ENCODE measurements at places on chromosomes 1 and 21.

DNA sequence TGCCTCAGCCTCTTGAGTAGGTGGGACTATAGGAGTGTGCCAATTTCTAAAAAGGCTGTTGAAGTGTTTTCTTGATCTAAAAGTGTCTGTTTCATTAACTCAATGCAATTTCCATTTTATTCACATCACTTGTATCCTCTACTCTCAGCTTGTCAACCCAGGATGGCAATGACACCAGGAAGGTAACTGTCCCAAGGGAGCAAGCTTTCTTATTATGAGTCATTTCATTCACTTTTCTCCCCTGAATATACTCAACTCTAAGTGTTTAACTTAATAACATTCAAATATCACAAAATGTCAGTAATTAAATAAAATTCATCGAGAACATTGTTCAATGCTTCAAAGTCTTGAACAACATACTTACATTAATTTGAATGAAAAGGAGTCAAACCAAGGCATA is 22.9 kb upstream of the GFI1 start:
- DNase-seq: no peak

GRCh38 chr1:203163891-203164635 is 11.6 kb downstream of the MYBPH start:
- no peak for DNase-seq

- no peak for DNase-seq
Observed at GRCh38 chr1:48936436-48936835, 159.7 kb upstream of the BEND5 start.

DNA sequence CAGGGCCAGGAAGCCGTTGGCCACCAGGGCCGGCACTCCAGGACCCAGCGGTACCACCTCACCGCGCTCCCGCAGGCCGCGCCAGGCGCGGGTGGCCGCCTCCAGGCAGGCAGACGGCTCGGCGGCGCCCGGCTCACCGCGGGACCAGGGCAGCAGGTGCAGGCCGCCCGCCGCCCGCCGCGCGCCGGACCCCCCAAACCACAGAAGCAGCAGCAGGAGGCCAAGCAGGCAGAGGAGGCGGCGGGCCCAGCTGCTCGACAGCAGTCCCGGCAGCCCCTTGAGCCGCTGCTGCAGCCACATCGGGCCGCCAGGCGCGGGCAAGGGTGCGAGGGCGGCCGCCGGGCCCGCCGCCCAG is 312 bp downstream of the KIAA2013 start:
- DNase-seq: no peak

GRCh38 chr1:201319631-201320030 is 36.3 kb downstream of the PKP1 start:
- no peak for DNase-seq

GRCh38 chr1:161420763-161421455 is 53.2 kb upstream of the CFAP126 start:
- DNase-seq: no peak

- DNase-seq: no peak
Observed at GRCh38 chr21:44681861-44682579, at the start of gene KRTAP12-1. KRTAP12-1 (minus strand) TSS chr21:44682163; CDS start chr21:44682123, 40 bp downstream.

- DNase-seq: no peak
Observed at GRCh38 chr1:43152866-43153265, 19.2 kb downstream of the EBNA1BP2 start.

DNA sequence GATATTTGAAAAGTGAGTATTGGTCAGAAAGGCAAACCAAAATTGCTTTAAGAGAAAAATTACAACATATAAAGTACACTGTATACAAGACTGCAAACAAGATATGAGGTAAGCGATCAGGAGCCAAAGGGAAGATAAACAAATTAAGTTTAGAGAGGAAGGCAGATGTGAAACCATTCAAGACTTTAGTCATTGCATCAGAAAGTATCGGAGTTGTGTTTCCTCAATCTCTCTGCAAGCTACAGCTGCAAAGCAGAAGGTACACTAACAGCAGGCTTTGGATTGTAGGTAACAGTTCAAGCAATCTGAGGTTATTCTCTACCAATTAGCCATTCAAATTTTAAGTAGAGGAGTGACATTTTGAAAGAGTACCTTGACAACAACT is 21.3 kb upstream of the TLCD4 start:
- DNase-seq: no peak

GRCh38 chr1:32892368-32893197 is 6.3 kb downstream of the HPCA start:
- no peak for DNase-seq

- no peak for DNase-seq
Observed at GRCh38 chr1:18178111-18178510, 70.5 kb downstream of the IGSF21 start.

GRCh38 chr1:159851407-159851806 is 11.1 kb downstream of the VSIG8 start:
- DNase-seq: no peak

GRCh38 chr1:53627031-53627430 is 111.9 kb downstream of the GLIS1 start:
- no peak for DNase-seq

- no peak for DNase-seq
Observed at GRCh38 chr1:116262207-116262994, 110.6 kb upstream of the ATP1A1 start.

- no peak for DNase-seq
Observed at GRCh38 chr1:71565831-71566230, 485.0 kb upstream of the ZRANB2 start.

GRCh38 chr21:27813750-27814149 is 846.9 kb upstream of the ADAMTS5 start:
- no peak for DNase-seq

GRCh38 chr1:46452931-46453325 is 36.7 kb upstream of the DMBX1 start:
- DNase-seq: no peak

DNA sequence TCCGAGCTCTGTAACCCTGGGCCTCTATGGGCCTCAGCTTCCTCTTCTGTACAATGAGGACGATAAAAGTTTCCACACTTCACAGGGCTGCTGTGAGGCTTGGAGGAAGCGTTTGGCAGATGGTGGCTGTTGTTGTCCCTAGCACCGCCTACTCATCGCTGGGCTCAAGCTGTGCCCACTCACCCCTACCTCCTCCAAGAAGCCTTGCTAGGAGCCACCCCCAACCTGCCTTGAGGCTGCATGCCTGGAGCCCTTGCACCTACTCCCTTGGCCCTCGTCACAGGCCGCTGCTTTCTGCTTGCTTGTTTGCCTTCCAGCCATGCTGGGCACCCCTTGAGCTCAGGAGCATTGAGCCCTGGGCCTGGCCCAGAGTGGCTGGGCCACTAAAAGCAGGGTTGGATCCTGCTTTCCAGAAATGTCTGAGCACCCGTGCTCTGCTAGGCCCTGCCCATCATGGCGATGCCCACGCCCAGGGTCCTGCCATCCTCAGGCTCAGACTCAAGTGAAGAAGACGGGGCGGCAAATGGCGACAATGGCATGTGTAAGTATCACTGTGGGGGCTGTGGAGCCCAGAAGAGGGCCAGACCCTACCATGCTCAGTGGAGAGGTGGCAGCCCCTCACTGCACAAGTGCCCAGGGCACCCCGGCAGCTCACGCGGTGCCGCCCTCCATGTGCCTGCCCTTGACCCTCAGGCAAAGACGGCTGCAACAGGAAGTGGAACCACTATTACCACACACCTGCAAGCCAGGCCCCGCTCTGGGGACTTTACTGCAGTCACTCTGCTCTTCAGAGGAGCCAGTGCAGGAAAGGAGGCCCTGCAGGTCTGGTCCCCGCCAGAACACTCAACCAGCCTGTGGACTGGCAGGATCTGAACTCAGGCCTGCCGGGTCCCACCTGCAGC is 9.5 kb downstream of the SH3BGRL3 start:
- no peak for DNase-seq

- no peak for DNase-seq
Observed at GRCh38 chr1:244896550-244896949, 32.2 kb upstream of the HNRNPU start.

DNA sequence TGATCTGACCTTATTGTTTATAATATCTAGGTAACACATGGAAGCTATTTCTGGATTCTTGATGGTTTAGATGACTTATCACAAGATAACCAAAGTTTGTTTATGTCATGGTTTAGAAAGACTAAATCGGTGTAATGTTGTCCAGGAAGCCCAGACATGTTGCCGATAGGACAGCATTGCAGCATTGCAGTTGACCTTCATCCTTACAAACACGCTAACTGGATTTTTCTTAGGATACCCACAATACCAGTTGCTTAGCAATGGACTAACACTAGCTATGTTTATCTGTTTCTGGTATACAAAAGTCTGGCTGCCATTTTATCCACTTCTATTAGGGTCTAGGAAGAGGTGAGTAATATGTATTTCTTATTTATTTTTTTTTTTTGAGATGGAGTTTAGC is 11.7 kb upstream of the DPH5 start:
- no peak for DNase-seq

GRCh38 chr1:94871031-94871430 is 50.9 kb downstream of the SLC44A3 start:
- no peak for DNase-seq

DNA sequence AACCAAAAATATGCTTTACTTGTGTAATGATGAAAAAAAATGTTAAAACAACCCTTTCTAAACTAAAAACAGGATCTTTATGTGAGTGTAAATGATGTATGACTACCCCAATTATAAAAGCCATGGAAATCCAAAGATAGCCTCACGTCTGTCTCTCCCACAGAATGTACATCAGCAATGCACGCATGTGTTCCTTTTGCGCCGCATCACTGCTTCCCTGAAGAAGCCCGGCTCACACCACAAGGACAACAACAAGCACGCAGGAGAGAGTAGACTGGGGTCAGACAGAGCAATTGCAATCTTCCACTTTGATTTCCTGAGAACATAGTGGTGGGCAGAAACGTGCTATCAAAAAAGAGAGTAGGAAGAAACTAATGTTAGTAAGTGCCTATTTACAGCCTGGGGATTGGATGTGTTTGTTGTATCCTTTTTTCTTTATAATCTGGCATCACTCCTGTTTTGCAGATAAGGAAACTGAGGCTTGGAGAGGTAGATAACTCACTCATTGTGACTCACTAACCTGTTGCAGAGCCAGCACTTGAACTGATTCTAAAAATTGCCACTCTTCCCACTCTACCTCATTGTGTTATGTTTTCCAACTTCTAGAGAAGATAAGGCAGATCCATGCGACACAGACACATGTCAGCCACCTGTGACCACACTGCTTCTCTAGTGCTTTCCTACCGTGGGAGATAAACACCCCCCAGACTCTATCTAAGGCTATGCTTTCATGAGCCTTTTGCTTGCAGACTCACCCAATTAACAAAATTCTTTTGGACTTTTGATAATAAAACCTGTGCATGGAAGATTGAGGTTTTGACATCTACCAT is 60.1 kb downstream of the MAP10 start:
- DNase-seq: no peak

DNA sequence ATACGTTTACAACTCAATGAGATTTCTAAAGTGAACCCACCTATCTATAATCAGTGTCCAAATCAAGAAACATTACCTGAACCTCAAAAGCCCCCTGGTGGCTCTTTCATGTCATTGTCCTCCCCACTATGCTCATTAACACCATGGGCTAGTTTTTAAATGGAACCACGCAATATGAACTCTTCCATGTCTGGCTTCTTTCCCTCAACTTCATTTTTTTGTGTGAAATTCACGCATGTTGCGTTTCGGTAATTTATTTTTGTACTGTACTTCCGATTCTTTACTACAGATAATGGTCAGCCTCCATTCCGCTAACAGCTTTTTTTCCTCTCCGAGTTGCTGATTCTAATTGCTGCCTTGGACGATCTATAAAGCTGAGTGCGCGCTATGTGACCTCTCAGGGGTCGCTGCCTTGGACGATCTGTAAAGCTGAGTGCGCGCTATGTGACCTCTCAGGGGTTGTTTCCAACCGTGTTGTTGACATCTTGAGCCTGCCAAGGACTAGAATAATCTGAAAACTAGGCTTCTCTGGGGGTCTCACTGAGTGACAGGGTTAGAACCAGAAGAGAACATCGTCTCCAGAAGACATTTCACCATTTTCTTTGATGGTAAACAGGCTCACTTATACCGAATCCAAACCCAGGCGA is 1.1 kb upstream of the CACYBP start:
- no peak for DNase-seq

GRCh38 chr1:112927462-112927990 is 28.5 kb downstream of the SLC16A1 start:
- no peak for DNase-seq

GRCh38 chr1:22959545-22960360 is 12.9 kb downstream of the LACTBL1 start:
- no peak for DNase-seq

DNA sequence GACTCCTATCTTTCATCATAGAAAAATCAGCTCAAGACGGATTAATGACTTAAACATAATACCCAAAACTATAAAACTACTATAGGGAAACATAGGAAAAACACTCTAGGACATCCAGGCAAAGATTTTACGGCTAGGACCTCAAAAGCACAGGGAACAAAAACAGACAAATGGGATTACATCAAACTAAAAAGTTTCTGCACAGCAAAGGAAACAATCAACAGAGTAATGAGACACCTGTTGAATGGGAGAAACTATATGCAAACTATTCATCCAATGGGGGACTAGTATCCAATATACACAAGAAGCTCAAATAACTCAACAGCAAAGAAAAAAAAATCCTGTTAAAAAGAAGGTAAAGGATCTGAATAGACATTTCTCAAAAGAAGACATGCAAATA is 18.6 kb downstream of the NSL1 start:
- DNase-seq: no peak

- DNase-seq: no peak
Observed at GRCh38 chr1:64240206-64240605, 36.8 kb downstream of the UBE2U start.

GRCh38 chr21:31286621-31287020 is 57.4 kb downstream of the TIAM1 start:
- DNase-seq: no peak

DNA sequence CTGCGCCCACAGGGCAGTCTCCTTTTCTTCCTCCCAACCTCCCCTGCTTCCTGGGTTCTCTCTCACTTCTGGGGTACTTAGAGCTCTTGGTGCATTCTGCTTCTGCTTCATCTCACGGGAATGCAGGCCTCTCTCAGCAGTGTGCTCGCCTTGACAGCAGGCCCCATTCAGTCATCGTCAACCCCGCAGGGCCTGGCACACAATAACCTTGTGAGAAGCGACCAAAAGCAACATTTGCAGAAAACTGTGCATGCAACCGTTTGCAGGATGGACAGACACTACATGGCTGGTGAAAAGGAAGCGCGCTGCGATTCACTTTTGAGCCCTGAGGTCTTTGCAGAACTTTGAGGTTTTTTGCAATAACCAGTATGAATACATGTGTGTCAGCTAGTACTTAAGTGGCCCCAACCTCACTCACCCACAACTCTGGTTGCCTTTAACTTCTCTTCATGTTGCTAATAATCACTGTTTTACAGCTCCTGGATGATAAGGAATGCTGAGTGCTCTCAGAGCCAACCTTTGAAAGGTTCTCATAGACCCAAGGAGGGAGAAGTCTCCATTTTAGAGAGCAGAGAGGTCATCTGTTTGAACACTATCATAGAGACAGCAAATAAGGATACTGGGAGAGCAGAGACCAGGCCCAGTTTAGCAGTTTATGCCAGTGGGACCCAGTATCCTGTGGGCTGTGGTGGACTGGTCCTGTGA is 2.5 kb upstream of the CD160 start:
- DNase-seq: no peak

GRCh38 chr1:220235462-220235861 is 36.8 kb downstream of the RAB3GAP2 start:
- DNase-seq: no peak

- no peak for DNase-seq
Observed at GRCh38 chr1:71918630-71919029, 363.7 kb downstream of the NEGR1 start.

- DNase-seq: peak; percentile 70
Observed at GRCh38 chr1:31296486-31297276, at the start of the genes SNRNP40 and ZCCHC17. SNRNP40 (minus strand) TSS chr1:31296788; CDS start chr1:31296751, 37 bp downstream. ZCCHC17 (plus strand) TSS chr1:31297032; CDS start chr1:31310099, 13,067 bp downstream.

Measured in stimulated activated CD4-positive, alpha-beta T cell treated with anti-CD3 and anti-CD28 coated beads, Interleukin-1b, Interleukin-23, amount 100 ng/mL, for 1 hour (primary cell).